ENCODE measurements at places on chromosomes 12 and 14. TPM values are rescaled to one million over a fixed set of nuclear protein-coding genes. Genes with fewer than 3 reads are reported as not detected.

The GSG1 gene
- total RNA-seq = not detected

The OR6C3 gene
- not detected for total RNA-seq

The TEAD4 gene
- 1.6 TPM for total RNA-seq

DNA sequence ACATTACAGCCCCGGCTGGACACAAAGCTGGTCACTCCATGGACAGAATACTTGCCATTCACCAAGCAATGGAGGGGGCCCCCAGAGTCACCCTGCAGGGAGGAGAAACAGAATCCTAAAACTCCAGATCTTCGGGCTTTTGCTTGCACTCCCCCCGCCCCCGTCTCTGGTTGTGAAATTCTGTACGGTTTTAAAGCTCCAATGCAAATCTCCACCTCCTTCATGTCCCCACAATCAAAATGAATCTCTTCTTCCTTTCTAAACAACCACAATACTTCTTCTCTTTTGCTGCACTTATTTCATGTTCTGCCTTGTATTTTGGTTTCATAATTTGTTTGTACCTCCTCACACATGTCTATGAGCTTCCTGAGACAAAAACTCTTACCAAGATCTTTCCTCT lies 5.8 kb upstream of the BIN2 start:
- DNase-seq = no peak

DNA sequence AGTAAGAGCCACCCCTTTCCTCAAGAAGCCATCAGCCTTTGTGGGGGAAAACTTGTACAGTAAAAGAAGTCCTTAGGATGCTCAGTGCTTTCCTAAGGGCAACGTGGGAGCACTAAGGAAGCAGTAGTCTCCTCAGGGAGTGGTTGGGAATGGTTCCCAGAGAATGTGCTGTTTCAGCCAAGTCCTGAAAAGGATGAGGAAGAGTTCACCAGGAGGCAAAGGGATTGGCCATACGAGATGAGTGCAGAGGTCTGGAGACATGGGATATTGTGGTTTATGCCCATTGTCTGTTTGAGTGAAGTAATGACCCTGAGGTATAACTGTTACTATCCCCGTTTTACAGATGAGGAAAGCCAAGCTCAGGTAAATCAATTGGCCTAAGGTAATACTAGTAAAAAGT lies 86.0 kb upstream of the ATF1 start:
- no peak for DNase-seq

- DNase-seq = no peak
These were observed 79.5 kb downstream of the SLC25A47 start for GRCh38 chr14:100402631-100403030.

- no peak for DNase-seq
These were observed 12.3 kb upstream of the APOF start for GRCh38 chr12:56374726-56375597.

GRCh38 chr12:64268409-64268808 lies 46.3 kb upstream of the KICS2 start:
- no peak for DNase-seq

DNA sequence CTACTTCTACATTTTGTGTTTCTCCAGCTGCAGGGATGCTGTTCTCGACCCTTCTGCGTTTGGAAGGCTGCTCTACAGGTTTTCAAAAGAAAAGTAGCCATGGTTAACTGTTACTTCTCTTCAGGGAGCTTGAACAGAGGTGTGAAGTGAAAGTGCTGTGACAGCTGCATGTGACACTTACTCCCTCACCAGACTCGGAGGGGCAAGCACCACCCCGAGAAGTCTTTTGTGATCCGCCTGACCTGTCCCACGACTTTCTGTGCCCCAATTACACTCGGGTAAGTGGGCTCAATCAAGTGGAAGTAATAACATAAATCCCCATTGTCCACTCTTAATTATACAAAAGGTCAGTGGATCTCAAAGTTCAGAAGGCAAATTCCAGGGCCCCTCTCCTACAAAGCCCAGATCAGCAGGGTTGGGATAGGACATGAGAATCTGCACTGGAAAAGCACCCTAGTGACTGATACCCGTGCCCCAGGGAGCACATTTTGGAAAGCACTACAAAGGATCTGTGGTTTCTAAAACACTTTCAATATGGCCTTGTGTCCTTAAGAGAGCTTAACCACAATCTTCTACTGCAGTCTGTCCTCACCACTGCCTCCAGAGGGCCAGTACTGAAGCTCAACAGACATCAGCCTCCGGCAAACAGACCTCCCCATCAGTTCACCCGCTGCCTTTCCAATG lies 11.5 kb downstream of the FICD start:
- no peak for DNase-seq

DNA sequence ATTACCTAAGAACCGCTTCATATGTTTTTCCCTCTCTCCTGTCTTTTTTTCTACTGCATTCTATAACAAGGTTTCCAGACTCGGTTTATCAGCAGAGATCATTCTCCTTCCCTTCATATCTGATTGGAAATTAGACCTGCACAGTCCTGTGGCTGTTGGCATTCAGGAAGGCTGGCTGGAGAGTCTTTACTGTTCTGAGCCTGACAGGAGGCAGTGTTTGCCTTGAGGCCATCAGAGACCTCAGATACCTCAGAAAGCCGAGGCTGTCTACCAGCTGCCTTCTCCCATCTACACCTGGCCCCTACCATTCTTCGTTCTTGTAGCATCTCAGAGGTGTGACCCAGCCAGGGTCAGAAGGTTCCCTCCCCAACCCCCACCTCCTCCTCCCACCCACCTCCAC lies 182.0 kb downstream of the CAND1 start:
- no peak for DNase-seq

DNA sequence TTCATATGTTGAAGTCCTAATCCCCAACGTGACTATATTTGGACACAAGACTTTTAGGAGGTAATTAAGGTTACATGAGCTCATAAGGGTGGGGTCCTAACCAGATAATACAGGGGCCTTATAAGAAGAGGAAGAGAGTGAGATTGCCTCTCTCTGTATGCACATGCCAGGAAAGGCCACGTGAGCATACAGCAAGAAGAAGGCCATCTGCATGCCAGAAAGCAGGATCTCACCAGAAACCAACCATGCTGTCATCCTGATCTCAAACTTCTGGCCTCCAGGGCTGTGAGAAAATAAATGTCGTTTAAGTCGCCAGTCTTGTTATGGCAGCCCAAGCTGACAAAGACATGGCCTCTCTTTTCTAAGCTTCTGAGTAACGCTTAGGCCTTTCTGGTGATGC lies 69.0 kb upstream of the GPHB5 start:
- no peak for DNase-seq

DNA sequence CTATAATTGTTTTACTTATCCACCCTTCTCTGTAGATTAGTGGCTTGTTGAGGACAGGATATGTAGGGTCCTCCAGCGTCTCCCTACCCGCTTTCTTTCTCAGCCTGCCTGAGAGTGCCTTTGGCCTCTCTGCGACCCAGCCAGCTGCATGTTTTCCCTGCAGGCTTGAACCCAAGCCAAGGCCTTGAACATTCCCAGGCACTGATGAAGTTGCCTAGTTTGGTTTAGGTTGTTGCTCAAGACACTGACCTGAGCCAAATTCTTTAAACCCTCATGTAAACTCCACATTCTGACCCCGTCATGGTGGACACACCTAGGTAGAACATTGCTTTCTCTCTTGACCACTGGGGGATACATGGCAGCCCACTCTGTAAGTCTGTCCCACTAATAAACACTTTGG lies 33.4 kb upstream of the TXNRD1 start:
- DNase-seq = no peak

- DNase-seq = no peak
These were observed 227.3 kb upstream of the DAAM1 start for GRCh38 chr14:58961045-58961731.

- no peak for DNase-seq
These were observed 180.8 kb downstream of the ADCK1 start for GRCh38 chr14:77980475-77981321.

- no peak for DNase-seq
These were observed 60.4 kb upstream of the SINHCAF start for GRCh38 chr12:31386364-31386777.

DNA sequence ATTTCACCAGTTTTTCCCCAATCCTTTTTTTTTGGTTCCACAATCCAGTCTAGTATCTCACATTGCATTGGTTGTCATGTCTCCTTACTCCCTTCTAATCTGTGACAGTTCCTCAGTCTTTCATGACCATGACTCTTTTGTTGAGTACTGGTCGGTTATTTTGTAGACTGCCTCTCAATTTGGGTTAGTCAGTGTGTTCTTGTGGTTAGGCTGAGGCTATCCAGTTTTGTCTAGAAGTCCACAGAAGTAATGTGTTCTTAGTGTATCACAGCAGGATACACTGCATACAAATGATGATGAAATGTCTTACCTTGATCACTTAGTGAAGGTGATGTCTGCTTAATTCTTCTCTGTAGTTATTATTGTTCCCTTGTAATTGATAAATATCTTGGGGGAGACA lies 24.8 kb downstream of the PELI2 start:
- DNase-seq = no peak

GRCh38 chr12:65754744-65755595 lies 69.3 kb upstream of the HMGA2 start:
- no peak for DNase-seq

- no peak for DNase-seq
These were observed 15.6 kb upstream of the TXNRD1 start for GRCh38 chr12:104199964-104200363.
